Epithelial cell of proximal tubule (primary cell): ENCODE measurements at places on chromosomes 1 and 21. TPM values are rescaled to one million over a fixed set of nuclear protein-coding genes. Genes with fewer than 3 reads are reported as not detected.

Gene CYP4A11
- total RNA-seq = not detected in 2 replicates

Gene ZNF678
- total RNA-seq = 5.4 and 7.1 TPM in 2 replicates

Gene C1orf141
- not detected in 2 replicates for total RNA-seq

Gene SYT2
- not detected in 2 replicates for total RNA-seq

Gene DPYD
- total RNA-seq = 2.9 and 5.1 TPM in 2 replicates

Gene PTPRF
- total RNA-seq = 138 and 155 TPM in 2 replicates

Gene SNX27
- 13.2 and 14.8 TPM in 2 replicates for total RNA-seq

Gene C1QB
- not detected in 2 replicates for total RNA-seq

Gene FCRL3
- not detected in 2 replicates for total RNA-seq

Gene CHI3L2
- total RNA-seq = not detected in 2 replicates

Gene FAM110D
- total RNA-seq = not detected in 2 replicates

Gene ERG
- 0.29 TPM in 1 of 2 replicates, not detected in the other for total RNA-seq

Gene AMIGO1
- total RNA-seq = 0.87 and 0.92 TPM in 2 replicates

Gene HLX
- 0.63 and 0.87 TPM in 2 replicates for total RNA-seq

Gene GJA9
- total RNA-seq = not detected in 2 replicates

Gene LMOD1
- total RNA-seq = not detected in 2 replicates

Gene WASF2
- total RNA-seq = 21.4 and 27.9 TPM in 2 replicates

Gene DIO1
- total RNA-seq = not detected in 2 replicates

Gene PDPN
- total RNA-seq = 7.6 TPM in 2 replicates

Gene CZIB
- 52.2 and 60.8 TPM in 2 replicates for total RNA-seq

Gene LCE1D
- not detected in 2 replicates for total RNA-seq

Gene GAS5
- total RNA-seq = 319 and 645 TPM in 2 replicates

Gene CDC73
- 15.1 and 19.3 TPM in 2 replicates for total RNA-seq

Gene PTPN7
- total RNA-seq = 0.06 TPM in 1 of 2 replicates, not detected in the other

Gene CLCNKB
- 0.98 TPM in 1 of 2 replicates, not detected in the other for total RNA-seq

Gene FCGR2B
- not detected in 2 replicates for total RNA-seq

Gene KPRP
- total RNA-seq = not detected in 2 replicates

Gene SDF4
- total RNA-seq = 149 and 156 TPM in 2 replicates

Gene MR1
- total RNA-seq = 0.29 and 0.87 TPM in 2 replicates

Gene INTS3
- total RNA-seq = 23.2 and 30.3 TPM in 2 replicates

Gene RGL1
- total RNA-seq = 1.6 and 2.8 TPM in 2 replicates
